ENCODE measurements at places on chromosomes 13 and 19.

DNA sequence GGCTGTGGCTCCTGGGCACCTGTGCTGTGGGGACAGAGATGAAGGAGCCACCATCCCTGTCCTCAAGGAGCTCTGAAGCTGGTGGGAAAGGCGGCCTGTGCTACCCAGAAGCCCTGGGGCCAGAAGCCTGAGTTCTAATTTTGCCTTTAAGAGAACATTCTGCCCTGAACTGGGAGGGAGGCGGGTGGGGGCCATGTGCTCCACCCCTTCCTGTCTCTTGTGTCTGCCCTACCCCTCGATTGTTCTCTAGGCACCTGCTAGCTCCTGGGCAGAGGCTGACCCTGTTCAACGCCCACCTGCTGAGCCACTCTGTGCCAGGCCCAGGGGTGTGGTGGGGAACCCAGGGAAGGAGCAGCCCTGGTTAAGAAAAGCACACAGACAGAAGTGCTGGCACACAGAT, 5.9 kb downstream of the TRAPPC6A start:
- DNase-seq, result no peak

GRCh38 chr13:23460309-23460708, 26.8 kb upstream of the SACS start:
- no peak for DNase-seq

- no peak for DNase-seq
Measured at GRCh38 chr19:55377356-55378131, 918 bp downstream of the TMEM190 start.

GRCh38 chr13:80235166-80235966, 105.6 kb downstream of the SPRY2 start:
- no peak for DNase-seq

DNA sequence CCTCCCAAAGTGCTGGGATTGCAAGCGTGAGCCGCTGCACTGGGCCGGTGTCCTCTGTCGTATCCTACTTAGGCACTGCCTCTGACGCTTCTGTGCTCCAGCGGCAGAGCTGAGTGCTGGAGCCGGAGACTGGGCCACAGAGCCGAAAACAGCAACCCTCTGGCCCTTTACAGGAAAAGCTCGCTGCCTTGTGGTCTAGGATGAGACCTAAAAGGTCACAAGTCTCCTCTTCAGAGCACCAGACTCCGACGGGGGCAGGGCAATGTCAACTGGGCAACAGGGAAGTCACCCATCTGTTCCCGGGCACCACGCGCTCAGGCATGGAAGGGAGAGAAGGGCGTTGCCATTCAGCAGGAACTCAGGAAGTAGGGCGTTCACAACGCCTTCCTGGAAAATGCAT, 91.7 kb downstream of the GADD45B start:
- no peak for DNase-seq

DNA sequence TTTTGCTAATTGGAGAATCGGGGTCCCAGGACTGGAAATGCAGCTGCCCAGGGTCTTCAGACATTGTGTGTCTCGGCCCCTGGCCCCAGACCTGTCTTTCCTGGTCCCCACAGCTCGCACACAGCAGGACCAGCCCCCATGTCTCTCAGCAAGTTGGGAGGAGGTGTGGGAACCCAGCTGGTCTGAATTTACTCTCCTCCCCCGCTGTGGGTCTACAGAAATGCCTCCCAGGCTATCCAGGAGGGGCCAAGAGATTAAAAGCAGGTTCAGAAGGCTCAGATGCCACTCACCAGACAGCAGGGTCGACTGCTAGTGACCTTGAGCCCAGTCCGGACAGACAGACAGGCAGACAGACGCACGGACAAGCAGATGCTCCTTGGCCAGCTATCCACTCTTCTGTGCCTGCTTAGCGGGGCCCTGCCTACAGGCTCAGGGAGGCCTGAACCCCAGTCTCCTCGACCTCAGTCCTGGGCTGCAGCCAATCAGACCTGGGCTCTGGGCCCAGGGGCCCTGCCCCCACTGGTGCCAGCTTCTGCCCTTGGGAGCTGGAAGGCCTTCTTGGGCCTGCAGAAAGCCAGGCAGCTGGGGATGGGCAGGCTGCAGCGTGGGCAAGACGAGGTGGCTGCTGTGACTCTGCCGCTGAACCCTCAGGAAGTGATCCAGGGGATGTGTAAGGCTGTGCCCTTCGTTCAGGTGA, at the start of gene DAND5:
DAND5 (plus strand) TSS at position 285 of the 697 bp plus-strand sequence; CDS start at position 370, 85 bp downstream.
- DNase-seq, result no peak

- DNase-seq, result no peak
Measured at GRCh38 chr19:38513762-38514167, 80.3 kb downstream of the RYR1 start.

GRCh38 chr13:91115776-91116175, 231.7 kb upstream of the MIR17HG start:
- no peak for DNase-seq

- no peak for DNase-seq
Measured at GRCh38 chr19:2199215-2199614, 35.5 kb downstream of the DOT1L start.

- no peak for DNase-seq
Measured at GRCh38 chr13:35472323-35472881, 4.1 kb downstream of the MAB21L1 start.

DNA sequence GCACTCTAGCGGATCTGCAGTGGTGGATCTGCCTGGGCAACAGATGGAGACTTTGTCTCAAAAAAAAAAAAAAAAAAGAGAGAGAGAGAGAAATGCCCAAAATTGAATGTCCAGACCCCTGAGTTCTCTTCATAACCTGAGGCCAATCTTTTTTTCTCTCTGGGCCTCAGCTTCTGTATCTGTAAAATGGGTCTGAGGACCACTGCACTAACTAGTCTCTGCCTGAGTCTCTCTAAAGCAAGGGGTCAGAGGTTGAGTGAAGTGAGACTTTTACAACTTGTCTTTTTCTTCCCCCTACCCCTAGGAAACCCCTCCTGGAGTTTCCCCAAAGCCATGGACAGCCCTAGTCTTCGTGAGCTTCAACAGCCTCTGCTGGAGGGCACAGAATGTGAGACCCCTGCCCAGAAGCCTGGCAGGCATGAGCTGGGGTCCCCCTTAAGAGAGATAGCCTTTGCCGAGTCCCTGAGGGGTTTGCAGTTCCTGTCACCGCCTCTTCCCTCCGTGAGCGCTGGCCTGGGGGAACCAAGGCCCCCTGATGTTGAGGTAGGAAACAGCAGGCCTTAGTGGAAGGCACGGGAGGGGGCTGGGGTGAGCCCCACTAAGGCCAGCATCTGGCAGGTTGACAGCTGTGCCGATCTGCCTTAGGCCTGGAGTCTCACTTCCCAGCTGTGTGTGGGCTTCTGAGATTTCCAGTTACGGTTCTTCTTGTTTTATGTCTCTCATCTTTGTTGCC, 1.8 kb downstream of the TMEM91 start:
- no peak for DNase-seq

- no peak for DNase-seq
Measured at GRCh38 chr19:39825093-39825463, 8.9 kb downstream of the DYRK1B start.

- DNase-seq, result no peak
Measured at GRCh38 chr13:106527826-106528225, 7.6 kb downstream of the EFNB2 start.
